ENCODE measurements at places on chromosomes 5 and 9.

DNA sequence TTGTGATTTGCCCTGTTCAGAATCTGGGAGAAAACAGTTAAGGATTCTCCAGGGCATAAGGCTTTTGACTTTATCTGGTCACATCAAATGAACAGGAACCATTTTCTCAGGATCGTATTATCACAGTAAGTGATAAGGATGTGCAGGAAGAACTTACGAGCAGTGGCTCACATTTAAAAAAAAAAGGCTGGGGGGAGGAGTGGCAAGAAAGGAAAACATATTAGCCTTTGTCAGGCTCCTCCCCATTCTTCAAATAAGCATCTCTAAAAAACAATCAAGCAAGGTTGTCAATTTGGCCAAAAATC lies 234.3 kb upstream of the TMEM161B start:
- no peak for DNase-seq

DNA sequence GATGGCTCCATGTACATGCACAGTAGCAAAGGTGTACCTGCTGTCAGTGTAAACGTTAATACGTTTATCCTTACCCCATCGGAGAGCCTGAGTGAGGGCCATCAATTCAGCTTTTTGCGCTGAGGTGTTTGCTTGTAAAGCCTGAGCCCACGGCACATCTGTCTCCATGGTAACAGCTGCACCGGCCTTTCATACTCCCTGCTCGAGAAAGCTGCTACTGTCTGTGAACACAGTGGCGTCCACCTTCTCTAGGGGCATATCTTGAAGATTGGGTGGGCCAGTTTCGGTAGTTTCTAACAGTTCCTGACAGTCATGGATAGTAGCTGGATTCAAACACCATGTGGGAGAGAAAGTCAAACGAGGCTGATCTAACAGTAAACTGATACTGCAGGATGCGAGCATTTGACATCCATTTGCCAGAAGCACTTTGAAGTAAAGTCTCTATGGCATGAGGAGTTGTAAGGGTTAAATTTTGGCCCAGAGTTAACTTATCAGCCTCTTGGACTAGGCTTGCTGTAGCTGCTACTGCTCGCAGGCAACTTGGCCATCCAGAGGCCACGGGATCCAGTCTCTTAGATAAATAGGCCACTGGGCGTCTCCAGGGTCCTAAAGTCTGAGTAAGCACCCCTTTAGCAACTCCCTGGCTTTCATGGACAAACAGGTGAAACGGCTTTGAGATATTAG lies 21.0 kb upstream of the RHOBTB3 start:
- no peak for DNase-seq

- DNase-seq = no peak
These were observed 117.9 kb upstream of the MAN2A1 start for GRCh38 chr5:109571785-109572184.

DNA sequence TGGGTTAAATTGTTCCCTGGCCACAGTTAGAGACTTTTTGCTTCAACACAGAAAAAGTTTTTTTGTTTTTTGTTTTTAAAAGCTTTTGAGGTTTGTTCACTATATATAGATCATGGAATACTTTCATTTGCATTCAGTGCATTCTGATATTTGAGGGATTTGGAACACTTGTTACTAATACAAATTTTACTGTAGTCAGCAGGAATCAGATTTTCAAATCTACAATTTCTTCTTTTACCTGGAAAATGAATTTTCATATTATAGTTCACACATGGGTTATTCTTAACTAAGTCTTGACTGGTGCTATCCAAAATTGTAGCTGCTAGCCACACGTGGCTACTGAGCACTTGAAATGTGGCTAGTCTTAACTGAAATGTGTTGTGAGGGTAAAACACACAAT lies 142.0 kb downstream of the RMI1 start:
- no peak for DNase-seq

DNA sequence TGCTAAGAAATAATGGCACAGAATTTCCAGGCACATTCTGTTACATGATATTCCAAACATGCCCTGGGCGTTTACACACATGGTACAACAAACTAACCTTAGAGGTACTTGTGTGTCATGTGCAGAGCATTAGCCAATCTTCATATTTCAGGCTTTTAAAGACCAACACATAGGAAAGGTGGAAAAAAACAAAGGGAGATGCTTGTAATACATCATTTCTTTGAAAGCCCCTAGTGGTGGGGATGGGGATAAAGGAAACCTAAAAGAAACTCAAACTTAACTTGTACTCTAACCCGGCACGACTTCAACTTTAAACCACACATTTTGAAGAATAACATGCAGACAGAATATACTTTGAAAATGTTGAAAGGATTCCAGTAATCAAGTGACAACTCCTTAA lies 133.6 kb downstream of the PTPRD start:
- DNase-seq = no peak

GRCh38 chr9:136711751-136712689 lies at the start of gene DIPK1B:
Gene DIPK1B, plus strand, starts transcription at chr9:136712572. Its CDS starts 94 bp downstream, at chr9:136712666.
- no peak for DNase-seq

- no peak for DNase-seq
These were observed 609.8 kb downstream of the IRX1 start for GRCh38 chr5:4205398-4205797.

GRCh38 chr5:115661101-115661500 lies 35.3 kb upstream of the TMED7 start:
- DNase-seq = no peak

- peak; percentile 88 for DNase-seq
These were observed 37.6 kb downstream of the ANKRD33B start for GRCh38 chr5:10601246-10602030.

- peak; percentile 19 for DNase-seq
These were observed 72.6 kb downstream of the SMARCA2 start for GRCh38 chr9:2087500-2088313.

GRCh38 chr9:64128572-64128971 lies 1156.4 kb downstream of the FOXD4L5 start:
- DNase-seq = no peak

- DNase-seq = peak; percentile 14
These were observed at the start of gene S1PR3 for GRCh38 chr9:88991066-88992034. Gene S1PR3, plus strand, starts transcription at chr9:88991468. Its CDS starts 9,733 bp downstream, at chr9:89001201.
